ENCODE measurements at places on chromosomes 3 and 15. TPM values are rescaled to one million over a fixed set of nuclear protein-coding genes. Genes with fewer than 3 reads are reported as not detected.

- DNase-seq = peak; percentile 56
These were observed 521.4 kb upstream of the TGFBR2 start for GRCh38 chr3:30084971-30085403.

DNA sequence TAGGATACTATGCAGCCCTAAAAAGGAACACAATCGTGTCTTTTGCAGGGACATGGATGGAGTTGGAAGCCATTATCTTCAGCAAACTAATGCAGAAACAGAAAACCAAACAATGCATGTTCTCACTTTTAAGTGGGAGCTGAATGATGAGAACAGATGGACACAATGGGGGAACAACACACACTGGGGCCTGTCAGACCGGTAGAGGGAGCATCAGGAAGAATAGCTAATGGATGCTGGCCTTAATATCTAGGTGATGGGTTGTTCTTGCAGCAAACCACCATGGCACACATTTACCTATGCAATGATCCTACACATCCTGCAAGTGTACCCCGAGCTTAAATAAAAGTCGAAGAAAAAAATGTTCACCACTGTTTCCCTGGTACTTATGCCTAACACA, 17.5 kb downstream of the SENP7 start:
- DNase-seq = no peak

Gene GOLGA6L24
- total RNA-seq = not detected

Gene EHHADH
- total RNA-seq = 4.9 TPM

Gene ROPN1
- not detected for total RNA-seq

Gene NLGN1
- 15.7 TPM for total RNA-seq

Gene SAMMSON
- 0.13 TPM for total RNA-seq

GRCh38 chr15:40102897-40103858, 5.5 kb downstream of the BMF start:
- peak; percentile 87 for DNase-seq

DNA sequence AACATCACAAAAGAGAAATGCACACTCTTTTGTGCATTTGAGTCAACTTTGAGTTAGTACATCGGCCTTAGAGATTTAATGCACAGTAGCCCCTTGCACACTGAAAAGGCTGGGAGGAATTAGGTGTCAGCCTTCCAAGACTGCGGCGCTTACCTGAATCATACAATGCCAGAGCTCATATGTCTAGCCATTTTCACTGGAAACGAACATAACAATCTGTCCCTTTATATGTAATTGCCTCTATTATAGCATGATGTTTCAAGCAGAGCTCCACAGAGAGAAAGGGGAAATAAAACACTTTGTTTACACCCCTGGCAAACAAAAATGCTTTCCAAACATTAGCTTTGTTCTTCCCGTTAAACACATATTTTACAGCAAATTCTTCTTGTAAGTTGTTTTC, 315.7 kb upstream of the SLCO3A1 start:
- DNase-seq = no peak

GRCh38 chr15:31458596-31459399, 132.2 kb downstream of the KLF13 start:
- DNase-seq = no peak

DNA sequence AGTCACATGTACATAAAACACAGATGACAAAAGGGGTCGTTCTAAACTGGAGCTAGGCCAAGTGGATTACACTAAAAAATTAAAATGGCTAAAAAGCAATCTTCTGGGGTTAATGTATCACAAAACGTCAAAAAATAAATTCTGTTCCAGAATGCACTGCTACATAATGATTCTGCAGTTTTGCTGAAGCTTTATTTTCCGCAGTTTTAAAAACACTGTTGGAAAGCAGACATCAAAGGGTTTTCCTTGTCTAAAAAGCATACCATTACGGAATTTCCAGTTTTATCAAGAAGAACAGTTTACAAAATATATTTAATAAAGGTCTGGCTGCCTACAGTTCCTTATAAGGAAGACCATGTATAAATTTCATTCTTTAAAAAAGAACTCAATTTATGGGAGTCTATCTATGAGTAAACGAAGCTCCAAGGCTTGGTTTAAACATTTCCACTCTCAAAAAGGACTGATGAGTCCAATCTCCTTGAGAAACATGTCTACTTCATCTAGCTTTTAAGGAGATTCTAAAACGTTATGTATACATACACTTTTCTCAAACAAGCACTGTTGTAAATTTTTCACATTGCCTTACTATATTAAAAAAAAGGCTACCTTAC, 1.3 kb downstream of the DMXL2 start:
- no peak for DNase-seq

All from WTC11 (cell line).